ENCODE measurements at places on chromosomes 2 and 18.

GRCh38 chr2:20593072-20594034 lies 57.5 kb downstream of the HS1BP3 start:
- H3K4me3 ChIP-seq = no peak overlapping the region
- no peaks in the 10 kb centered on the region for H3K36me3 ChIP-seq
- no peak overlapping the region for H3K27ac ChIP-seq
- no peak for DNase-seq
- H3K27me3 ChIP-seq = no peaks in the 10 kb centered on the region

DNA sequence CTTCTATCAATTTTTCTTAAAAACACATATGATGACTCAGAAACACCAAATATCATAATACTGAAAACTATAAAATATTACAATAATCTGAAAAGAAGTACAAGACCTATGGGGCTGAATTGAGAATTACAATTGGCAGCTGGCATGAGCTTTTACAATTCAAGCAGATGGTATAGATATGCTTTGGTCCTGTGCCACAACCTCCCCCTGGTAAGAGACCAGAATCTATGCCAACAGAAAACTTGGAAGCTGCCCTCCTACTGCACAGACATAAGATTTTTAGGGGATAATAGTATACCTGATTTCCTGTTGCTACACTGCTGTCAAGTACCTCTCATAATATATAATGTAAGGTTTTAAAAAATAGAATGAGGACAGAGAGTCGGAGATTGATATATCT lies 46.8 kb upstream of the CDH7 start:
- no peak overlapping the region for H3K27ac ChIP-seq
- no peaks in the 10 kb centered on the region for H3K4me1 ChIP-seq
- H3K36me3 ChIP-seq = no peaks in the 10 kb centered on the region
- no peaks in the 10 kb centered on the region for H3K27me3 ChIP-seq
- no peak for DNase-seq
- no peak overlapping the region for H3K4me3 ChIP-seq

- no peak overlapping the region for H3K27ac ChIP-seq
- H3K27me3 ChIP-seq = no peaks in the 10 kb centered on the region
- H3K36me3 ChIP-seq = no peaks in the 10 kb centered on the region
- H3K4me3 ChIP-seq = no peak overlapping the region
- DNase-seq = no peak
Observed at GRCh38 chr2:55006306-55006705, 43.9 kb downstream of the RTN4 start.

- no peak for DNase-seq
- H3K4me3 ChIP-seq = no peak overlapping the region
- no peak overlapping the region for H3K27ac ChIP-seq
- H3K27me3 ChIP-seq = no peaks in the 10 kb centered on the region
- H3K4me1 ChIP-seq = no peaks in the 10 kb centered on the region
- peaks cover 7% of the 10 kb centered on the region for H3K36me3 ChIP-seq
Observed at GRCh38 chr2:177318613-177319012, 54.1 kb upstream of the NFE2L2 start.

- no peak overlapping the region for H3K27ac ChIP-seq
- DNase-seq = no peak
- no peaks in the 10 kb centered on the region for H3K4me1 ChIP-seq
- H3K4me3 ChIP-seq = no peak overlapping the region
- H3K36me3 ChIP-seq = peaks cover 4% of the 10 kb centered on the region
Observed at GRCh38 chr2:143918465-143918989, 601.4 kb downstream of the ZEB2 start.

- DNase-seq = no peak
- H3K27me3 ChIP-seq = peaks cover 3% of the 10 kb centered on the region
Observed at GRCh38 chr2:98078701-98079100, 8.3 kb upstream of the VWA3B start.

DNA sequence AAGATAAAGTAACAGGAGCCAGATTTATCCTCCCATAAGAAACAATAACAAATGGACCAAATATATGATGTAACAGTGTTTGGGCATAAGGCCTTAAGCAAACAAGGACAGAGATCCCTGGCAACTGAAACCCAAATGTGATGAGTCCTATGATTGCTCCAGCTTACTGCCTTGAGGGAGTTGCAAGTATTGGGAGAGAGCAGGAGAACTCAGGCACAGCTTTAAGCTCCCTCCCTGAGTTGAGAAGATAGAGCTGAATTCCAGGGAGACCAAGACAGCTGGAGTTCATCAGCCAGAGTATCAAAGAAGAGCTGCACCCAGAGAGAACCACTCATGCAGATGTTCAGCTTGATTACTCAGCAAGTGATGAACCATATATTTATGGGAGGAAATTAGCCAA lies 814.5 kb upstream of the RAB6C start:
- no peak overlapping the region for H3K27ac ChIP-seq
- no peaks in the 10 kb centered on the region for H3K27me3 ChIP-seq
- H3K36me3 ChIP-seq = no peaks in the 10 kb centered on the region
- no peak overlapping the region for H3K4me3 ChIP-seq

- H3K27ac ChIP-seq = no peak overlapping the region
- no peak for DNase-seq
- no peaks in the 10 kb centered on the region for H3K27me3 ChIP-seq
- H3K4me3 ChIP-seq = no peak overlapping the region
Observed at GRCh38 chr2:182372661-182373060, 54.2 kb downstream of the PDE1A start.

DNA sequence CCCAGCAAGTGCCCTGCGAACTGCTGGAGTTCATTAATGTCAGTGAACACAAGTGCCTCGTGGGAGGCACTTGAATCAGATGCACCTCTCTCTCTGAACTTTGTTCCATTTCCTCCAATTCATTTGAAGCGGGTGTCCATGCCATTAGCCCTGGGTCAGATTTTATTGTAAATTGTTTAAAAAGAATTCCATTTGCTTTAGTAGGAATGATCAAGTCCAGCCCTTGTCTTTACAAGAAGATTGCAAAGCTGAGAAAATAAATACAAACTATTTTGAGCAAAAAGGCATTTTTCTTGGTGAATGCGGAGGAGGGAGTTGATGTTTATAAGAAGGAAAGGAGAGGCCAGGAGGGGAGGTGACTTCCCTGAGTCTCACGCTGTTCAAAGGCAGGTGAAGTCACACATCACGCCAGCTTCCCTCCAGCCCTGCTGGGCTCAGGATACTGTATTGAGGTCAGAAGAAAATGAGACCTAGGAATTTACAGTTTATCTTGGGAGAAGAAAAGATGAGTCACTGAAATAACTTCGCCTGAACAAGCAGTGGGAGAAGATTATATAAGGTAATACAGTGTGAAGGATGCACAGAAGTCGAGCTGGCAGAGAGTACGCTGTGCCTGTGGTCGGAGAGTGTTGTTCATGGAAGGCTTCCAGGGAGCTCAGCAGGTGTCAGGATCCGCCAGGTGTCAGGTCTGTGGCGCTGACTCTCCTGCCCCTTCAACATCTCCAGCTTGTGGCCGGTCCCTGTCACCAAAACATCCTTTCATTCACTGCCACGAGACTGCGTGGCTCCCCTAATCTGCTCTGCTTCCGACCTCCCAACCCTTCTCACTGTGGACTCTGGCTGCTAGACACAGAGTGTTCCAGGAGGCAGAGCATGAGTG lies 36.5 kb downstream of the EFR3B start:
- no peaks in the 10 kb centered on the region for H3K36me3 ChIP-seq
- peaks cover 11% of the 10 kb centered on the region for H3K27me3 ChIP-seq
- no peak overlapping the region for H3K27ac ChIP-seq
- no peak overlapping the region for H3K4me3 ChIP-seq
- no peak for DNase-seq

GRCh38 chr2:20660506-20661420 lies 6.2 kb upstream of the GDF7 start:
- peaks cover 41% of the 10 kb centered on the region for H3K27me3 ChIP-seq
- no peak overlapping the region for H3K4me3 ChIP-seq
- DNase-seq = no peak
- no peaks in the 10 kb centered on the region for H3K36me3 ChIP-seq
- peaks cover 4% of the 10 kb centered on the region for H3K4me1 ChIP-seq

DNA sequence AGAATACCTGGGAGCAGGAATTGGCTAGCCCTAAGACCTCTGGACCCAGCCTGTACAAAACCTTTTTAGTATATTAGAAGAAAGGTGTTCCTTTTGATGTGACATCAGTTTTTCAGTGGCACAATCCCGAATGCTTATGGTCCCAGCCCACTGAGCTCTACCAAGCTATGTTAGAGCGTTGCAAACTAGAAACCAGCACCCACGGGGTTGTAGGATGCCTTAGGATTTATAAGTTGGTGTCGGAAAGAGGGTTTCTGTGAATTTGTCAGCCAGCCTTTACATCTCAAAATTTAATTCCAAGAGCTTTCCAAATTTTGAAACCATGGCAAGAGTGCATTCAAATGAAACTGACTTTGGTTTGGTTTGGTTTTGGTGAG lies 499 bp upstream of the LMAN1 start:
- DNase-seq = no peak
- H3K36me3 ChIP-seq = peaks cover 20% of the 10 kb centered on the region
- H3K27ac ChIP-seq = peak overlapping the region; percentile 53
- peak overlapping the region; percentile 73 for H3K4me3 ChIP-seq
- H3K27me3 ChIP-seq = no peaks in the 10 kb centered on the region
- H3K4me1 ChIP-seq = peaks cover 35% of the 10 kb centered on the region

- no peaks in the 10 kb centered on the region for H3K27me3 ChIP-seq
- H3K27ac ChIP-seq = peak overlapping the region; percentile 77
- H3K36me3 ChIP-seq = no peaks in the 10 kb centered on the region
- H3K4me3 ChIP-seq = no peak overlapping the region
Observed at GRCh38 chr2:191638079-191638801, 39.7 kb upstream of the NABP1 start.

GRCh38 chr2:20291106-20291564 lies 59.5 kb downstream of the PUM2 start:
- H3K4me1 ChIP-seq = peaks cover 12% of the 10 kb centered on the region
- no peaks in the 10 kb centered on the region for H3K27me3 ChIP-seq
- H3K27ac ChIP-seq = no peak overlapping the region
- DNase-seq = peak; percentile 41
- H3K36me3 ChIP-seq = peaks cover 21% of the 10 kb centered on the region

DNA sequence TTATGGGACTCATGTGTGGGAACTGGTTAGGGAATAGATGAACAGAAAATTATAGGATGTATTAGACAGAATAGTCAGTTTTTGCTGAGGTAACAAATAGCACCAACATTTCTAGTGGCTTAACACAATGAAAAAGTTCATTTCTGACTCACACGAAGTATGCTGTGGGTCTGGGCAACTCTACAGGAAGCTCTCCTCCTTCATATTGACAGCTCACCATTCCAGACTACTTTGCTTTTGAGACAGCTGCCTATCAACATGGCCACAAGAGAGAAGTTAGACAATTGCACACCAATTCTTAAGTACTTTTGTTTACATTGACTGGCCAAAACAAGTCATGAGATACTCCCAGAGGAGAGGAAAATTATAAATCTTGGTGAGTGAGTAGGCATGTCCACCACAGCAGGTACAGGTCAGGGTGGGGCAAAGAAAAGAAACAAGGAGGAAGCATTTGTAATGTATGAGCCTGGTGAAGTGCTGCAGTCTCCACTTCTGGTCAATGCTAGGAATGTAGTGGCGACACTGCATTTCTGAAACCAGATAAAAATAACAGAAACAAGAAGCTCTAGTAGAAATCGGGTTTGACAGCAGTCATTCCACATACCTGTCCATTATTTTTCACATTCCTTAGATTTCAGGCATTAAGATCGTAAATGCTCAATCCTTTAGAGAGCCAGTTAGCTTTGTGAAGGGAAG lies 141.6 kb downstream of the ICOS start:
- H3K27ac ChIP-seq = no peak overlapping the region
- no peak for DNase-seq
- no peaks in the 10 kb centered on the region for H3K36me3 ChIP-seq
- peaks cover 2% of the 10 kb centered on the region for H3K27me3 ChIP-seq

DNA sequence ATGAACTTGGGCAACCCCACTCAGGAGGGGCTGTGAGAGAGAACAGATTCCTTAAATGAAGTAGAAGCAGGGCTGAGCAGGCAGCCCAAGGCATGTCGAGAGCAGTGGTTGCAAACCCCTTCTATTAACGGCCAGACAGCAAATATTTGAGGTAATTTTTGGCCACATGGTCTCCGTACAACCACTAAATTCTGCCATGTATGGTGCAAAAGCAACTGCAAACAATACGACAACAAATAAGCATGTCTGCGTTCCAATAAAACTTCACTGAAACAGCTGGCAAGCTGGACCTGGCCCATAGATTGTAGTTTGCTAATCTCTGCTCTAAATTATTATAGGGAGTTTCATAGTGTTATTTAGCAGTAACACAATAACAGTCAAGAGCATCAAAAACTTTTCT lies 217.0 kb upstream of the ZNF521 start:
- H3K27me3 ChIP-seq = no peaks in the 10 kb centered on the region
- no peaks in the 10 kb centered on the region for H3K36me3 ChIP-seq
- DNase-seq = no peak
- H3K4me3 ChIP-seq = no peak overlapping the region

DNA sequence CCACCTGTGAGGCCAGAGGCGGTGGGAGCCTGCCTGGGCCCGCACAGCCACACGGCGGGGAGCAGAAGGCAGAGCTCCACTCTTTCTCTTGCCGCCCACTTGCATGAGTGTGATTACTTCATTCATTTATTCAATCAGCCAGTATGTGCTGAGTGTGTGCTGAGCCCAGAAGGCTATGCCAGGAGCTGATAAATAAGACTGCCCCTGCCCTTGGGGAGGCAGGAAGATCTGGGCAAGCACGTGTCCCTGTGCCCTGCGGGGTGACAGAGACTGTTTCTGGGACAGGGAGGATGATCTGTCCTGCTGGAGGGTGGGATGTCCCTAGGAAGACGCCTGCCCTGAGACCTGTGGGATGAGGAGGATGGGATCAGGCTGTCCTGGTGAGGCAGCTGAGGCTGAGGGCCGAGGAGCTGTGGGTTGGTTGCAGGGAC lies 250.8 kb downstream of the DYSF start:
- no peak overlapping the region for H3K4me3 ChIP-seq
- H3K4me1 ChIP-seq = no peaks in the 10 kb centered on the region
- no peaks in the 10 kb centered on the region for H3K36me3 ChIP-seq
- no peak overlapping the region for H3K27ac ChIP-seq
- H3K27me3 ChIP-seq = no peaks in the 10 kb centered on the region

GRCh38 chr2:132519566-132519965 lies 103.0 kb downstream of the GPR39 start:
- no peaks in the 10 kb centered on the region for H3K36me3 ChIP-seq
- no peak overlapping the region for H3K4me3 ChIP-seq
- H3K4me1 ChIP-seq = no peaks in the 10 kb centered on the region
- H3K27ac ChIP-seq = no peak overlapping the region
- no peak for DNase-seq

DNA sequence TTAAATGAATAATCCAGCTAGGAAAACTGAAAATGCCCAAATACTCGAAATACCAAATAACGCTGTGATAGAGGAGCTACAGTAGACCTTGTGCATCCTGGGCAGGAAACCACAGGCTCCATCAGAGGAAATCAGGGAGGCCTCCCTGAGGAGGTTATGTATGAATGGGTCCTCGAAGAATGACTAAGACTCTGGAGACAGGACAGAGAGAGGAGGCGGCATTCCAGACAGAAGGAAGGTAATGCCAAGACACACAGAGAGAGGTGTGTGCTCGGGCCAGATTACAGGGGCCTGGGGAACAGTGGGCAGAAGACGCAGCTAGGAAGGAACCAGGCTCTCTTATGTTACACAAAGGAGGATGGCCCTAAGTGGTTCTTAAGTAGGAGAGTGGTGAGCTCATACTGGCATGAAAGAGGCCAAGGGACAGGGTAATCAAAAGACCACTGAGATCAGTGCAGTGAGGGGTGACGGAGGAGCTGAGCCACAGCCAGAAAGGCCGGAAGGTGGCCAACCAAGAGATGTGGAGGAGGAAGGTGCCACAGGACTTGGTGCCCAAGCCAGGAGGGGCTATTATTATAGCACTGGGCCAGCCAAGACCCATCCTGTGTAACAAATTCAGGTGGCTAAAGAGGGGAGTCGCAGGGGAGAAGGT lies 9.9 kb downstream of the ST3GAL5 start:
- peak; percentile 31 for DNase-seq
- no peak overlapping the region for H3K4me3 ChIP-seq
- H3K36me3 ChIP-seq = peaks cover 24% of the 10 kb centered on the region
- no peaks in the 10 kb centered on the region for H3K27me3 ChIP-seq

Measured in activated naive CD4-positive, alpha-beta T cell treated with anti-CD3 and anti-CD28 coated beads for 36 hours (primary cell).